ENCODE measurements at places on chromosomes 4 and X. TPM values are rescaled to one million over a fixed set of nuclear protein-coding genes. Genes with fewer than 3 reads are reported as not detected.

KIAA1210 gene
- total RNA-seq = not detected

NLGN4X gene
- total RNA-seq = not detected

- no peak overlapping the region for H3K4me3 ChIP-seq
- H3K27ac ChIP-seq = no peak overlapping the region
- H3K4me1 ChIP-seq = no peaks in the 10 kb centered on the region
- no peak for DNase-seq
- no peaks in the 10 kb centered on the region for H3K36me3 ChIP-seq
These were observed 1382.0 kb downstream of the FAM133A start for GRCh38 chrX:95055991-95056390.

DNA sequence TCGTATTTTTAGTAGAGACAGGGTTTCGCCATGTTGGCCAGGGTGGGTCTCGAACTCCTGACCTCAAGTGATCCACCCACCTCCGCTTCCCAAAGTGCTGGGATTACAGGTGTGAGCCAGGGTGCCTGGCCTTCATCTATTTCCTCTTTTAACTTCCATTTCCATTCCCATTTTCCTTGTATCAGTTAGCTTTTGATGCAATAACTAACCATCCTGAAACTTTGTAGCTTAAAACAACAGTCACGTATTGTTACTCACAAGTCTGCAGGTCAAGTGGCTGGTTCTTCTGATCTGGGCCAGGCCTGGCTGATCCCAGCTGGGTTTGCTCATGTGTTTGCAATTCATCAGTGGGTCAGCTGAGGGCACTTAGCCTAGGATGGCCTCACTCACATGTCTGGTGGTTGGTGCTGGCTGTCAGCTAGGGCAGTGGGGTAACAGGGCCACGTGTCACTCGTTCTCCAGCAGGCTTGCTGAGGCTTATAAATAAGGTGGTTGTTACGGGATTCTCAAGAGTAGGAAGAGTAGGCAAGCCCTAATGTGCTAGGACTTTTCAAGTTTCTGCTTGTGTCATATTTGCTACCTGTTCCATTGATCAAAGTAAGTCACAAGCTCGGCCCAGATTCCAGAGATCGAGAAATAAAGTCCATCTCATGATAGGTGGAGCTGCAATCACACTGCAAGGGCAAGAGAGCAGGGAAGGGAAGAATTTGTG lies 88.2 kb downstream of the SOWAHB start:
- H3K27ac ChIP-seq = no peak overlapping the region
- no peaks in the 10 kb centered on the region for H3K36me3 ChIP-seq
- no peaks in the 10 kb centered on the region for H3K4me1 ChIP-seq
- no peaks in the 10 kb centered on the region for H3K27me3 ChIP-seq

DNA sequence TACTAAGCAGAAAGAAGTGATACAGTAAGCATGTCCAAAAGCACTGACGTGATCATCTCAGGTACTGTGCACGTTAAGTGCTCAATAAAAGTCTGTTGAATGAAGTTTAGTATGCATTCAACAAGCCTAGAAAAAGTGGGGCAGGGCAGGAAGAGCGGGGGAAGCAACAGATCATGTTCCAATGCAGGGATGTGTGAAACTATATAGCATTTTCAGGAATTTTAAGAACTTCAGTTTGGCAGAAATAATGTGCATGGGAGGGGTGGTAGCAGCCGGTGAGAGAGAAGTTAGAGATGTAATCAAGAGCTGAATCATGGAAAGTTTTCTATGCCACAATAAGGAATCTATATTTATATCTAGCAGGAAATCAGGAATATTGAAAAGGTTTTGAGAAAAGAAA lies 19.2 kb upstream of the CCNA2 start:
- peaks cover 15% of the 10 kb centered on the region for H3K4me1 ChIP-seq
- no peak for DNase-seq
- H3K27ac ChIP-seq = no peak overlapping the region
- H3K4me3 ChIP-seq = no peak overlapping the region
- no peaks in the 10 kb centered on the region for H3K27me3 ChIP-seq

DNA sequence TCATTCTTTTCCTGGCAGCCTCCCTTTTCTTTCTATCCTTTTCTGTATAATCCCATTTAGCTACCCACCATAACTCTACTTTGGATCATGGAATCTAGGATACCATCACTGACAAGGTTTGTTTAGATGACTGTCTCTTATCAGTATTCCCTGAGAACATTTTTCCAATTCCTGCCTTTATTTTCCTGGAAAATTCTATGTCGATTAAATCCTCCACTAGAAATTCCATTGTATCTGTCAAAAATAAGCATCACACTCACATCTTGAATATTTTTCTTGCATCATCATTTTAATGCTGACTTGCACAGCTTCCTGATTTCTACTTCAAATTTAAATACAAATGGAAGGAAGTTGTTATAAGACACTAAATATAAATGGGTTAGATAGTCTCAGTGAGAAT lies 20.2 kb downstream of the TRIM2 start:
- H3K27ac ChIP-seq = no peak overlapping the region
- H3K27me3 ChIP-seq = peaks cover 70% of the 10 kb centered on the region
- no peak for DNase-seq
- H3K4me1 ChIP-seq = peaks cover 17% of the 10 kb centered on the region
- H3K4me3 ChIP-seq = no peak overlapping the region

Data from activated CD8-positive, alpha-beta memory T cell treated with anti-CD3 and anti-CD28 coated beads, Interleukin-2, amount 10 ng/mL, durations not matched to agents 7 days and 5 days (primary cell).